ENCODE measurements at places on chromosomes 2 and 18.

DNA sequence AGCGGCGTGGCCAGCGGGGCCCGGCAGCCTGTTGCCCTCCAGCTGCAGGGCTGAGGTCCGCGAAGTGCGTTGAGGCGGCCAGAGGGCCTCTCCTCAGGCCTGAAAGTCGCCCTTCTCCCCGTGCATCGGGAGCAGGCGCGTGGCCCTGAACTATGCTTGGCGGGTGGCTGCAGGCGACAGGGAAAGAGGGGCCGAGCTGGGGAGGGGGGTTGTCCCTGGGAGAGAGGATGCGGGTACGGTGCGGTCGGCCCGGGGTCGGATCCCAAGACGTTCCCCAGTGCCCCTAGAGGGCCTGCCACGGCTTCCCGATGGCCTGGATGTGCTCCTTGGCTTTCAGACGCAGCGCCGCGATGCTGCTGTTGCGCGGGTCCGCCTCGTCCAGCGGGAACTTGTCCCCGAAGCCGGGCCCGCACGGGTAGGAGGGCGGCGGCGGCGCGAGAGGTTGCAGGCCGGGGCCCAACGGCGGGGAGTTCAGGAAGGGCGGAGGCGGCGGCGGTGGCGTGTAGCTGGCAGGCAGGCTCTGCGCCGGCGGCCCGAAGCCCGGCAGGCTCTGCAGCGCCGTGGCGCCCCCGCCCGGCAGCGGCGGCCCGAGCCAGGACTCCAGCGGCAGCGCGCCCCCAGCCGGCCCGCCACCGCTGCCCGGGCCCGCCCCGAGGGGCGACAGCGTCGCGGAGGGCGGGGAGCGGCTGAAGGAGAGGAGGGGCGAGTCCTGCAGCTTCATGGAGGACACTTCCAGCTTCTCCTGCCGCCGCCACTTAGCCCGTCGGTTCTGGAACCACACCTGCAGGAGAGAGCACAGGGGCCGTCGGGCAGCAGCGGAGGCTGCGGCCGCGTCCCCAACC, 4.3 kb downstream of the RAX start:
- no peak for DNase-seq

DNA sequence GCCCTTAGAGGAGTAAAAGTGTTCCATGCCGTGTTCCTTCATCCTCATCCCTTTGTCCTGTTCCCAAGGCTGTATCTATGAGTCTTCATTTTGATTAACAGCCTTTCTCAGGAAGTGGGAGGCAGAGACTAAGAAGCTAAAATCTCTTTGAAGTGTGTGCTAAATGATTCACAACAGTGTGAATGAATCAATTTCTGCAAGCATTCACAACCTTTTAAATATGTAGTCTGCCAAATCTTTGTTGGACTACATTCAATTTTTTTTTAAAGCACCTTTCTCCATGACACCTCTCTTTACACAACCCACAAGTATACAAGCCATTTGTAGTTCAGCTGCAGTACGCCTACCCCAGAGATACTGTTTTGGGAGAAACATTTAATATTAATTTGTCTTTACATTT, 408.6 kb upstream of the FANCL start:
- DNase-seq = no peak

- no peak for DNase-seq
Measured at GRCh38 chr18:3892152-3892551, 442.2 kb downstream of the TGIF1 start.

DNA sequence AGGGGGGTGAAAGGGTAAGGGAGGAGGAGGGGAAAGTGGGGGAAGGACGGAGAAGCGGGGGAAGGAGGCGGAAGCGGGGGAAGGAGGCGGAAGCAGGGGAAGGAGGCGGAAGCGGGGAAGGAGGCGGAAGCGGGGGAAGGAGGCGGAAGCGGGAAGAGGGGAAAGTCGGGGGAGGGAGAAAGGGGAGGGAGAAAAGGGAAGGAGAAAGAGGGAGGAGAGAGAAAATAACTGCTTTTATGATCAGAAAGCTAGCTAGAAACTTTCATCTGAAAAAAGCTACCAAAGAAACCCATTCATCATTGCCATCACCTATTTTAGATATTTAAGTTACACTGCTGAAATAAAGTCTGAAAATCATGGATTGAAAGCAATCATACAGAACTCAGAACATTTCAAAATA, 72.5 kb downstream of the USP34 start:
- no peak for DNase-seq

GRCh38 chr18:63177259-63177658, 142.3 kb downstream of the BCL2 start:
- DNase-seq = no peak

DNA sequence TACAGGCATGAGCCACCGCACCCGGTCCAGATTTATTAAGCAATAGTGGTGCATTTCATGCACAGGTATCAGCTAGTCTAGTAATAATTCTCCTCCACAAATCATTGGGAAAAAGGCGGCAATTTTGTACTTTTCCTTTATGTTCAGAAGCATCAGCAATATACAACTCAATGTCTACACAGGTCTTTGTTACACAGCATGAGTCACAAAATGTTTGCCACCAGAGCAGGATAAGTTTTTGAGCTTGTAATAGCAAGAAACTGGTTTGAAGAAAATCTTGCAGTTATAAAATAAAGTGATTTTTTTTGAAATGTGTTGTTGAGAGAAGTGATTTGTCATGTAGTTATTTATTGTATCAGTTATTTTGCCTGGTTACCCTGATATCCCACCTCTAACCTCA, 4.8 kb upstream of the ITPRIPL1 start:
- no peak for DNase-seq

DNA sequence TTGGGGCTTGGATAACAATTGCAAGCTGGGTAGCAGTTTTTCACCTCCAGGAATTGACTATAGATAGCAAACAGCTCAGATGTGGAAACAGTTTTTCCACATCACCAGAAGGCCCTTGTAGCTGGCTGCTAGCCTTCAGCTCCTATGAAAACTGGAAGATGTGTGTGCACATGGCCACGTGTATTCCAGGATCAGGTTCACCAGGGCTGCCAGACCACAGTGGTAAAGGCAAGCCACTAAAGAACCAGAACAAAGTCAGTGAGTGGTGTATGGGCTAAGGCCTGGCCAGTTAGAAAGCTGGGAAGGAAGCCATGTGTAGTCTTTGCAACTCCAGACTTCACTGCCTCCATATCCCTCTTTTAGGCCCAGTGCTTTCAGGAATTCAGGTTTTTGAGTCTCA, 12.9 kb downstream of the LRRTM1 start:
- DNase-seq = no peak

- DNase-seq = no peak
Measured at GRCh38 chr2:176535467-176536113, 266.3 kb downstream of the MTX2 start.

DNA sequence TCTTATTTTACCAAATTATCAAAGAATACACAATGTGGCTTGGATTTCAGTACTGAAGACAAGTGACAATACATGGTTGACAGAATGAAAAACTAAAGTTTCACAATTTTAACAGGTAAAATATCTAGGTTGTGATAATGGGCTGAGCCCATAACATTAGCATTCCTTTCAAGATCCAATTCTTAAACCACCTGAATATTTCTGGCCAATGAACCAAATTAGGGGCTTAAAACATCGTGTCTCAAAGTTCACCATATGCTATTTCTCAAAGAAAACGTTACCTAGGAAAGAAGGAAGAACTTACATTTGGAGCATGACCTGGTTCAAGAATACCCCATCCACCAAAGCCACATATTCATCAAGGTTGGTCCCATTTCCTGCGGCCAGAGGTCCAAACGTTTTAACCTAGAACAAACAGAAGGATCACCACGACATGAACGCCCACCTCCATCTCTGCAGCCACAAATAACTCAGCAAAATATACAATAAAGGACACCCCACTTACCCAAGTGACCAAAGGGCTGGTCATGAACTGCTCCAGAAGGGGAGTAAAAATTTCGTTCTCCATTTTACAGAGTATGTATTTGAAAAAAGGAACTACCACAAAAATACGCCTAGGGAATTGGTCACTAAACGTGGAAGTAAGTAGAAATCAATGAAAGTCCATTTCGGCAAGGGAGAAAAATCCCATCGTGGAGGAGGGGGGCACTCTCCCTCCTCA, 984 bp downstream of the CCDC88A start:
- DNase-seq = no peak
